ENCODE measurements at places on chromosomes 4 and X. TPM values are rescaled to one million over a fixed set of nuclear protein-coding genes. Genes with fewer than 3 reads are reported as not detected.

DNA sequence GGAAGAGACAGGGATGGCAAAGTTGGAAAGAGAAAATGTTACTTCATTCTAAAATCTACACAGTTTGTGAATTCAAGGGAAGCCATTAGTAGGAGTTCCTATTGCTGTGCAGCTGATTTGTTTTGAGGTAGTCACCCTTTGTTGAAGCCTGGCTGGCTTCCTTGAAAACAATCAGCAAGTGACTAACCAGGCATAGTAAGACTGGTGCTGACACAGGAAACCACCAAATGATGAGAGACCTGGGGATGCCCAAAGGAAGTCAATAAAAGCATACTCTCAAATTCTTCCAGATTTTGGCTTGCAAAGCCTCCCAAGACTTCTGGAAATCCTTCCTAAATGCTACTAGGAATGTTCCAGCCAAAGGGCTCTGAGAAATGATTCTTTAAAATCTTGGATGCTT is 23.9 kb upstream of the PRDM8 start:
- DNase-seq = no peak
- H3K27me3 ChIP-seq = no peaks in the 10 kb centered on the region
- no peak overlapping the region for H3K4me3 ChIP-seq
- no peaks in the 10 kb centered on the region for H3K4me1 ChIP-seq
- H3K36me3 ChIP-seq = no peaks in the 10 kb centered on the region

DNA sequence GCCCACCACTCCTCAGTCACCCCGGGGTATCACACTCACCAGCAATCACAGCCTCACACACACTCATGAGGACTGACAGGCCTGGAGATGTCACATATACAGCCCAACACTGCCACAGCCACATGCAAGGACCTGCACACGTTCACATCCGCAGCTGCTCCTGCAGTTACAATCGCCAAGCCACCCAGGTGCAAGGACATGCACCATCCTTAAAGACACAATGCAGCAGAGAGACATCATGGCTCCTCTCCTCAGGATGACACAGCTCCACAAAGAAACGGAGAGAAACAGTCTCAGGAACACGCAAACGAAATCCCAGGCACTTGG is 1.1 kb downstream of the PCSK1N start:
- peaks cover 5% of the 10 kb centered on the region for H3K4me1 ChIP-seq
- no peaks in the 10 kb centered on the region for H3K36me3 ChIP-seq
- H3K27me3 ChIP-seq = no peaks in the 10 kb centered on the region
- H3K4me3 ChIP-seq = no peak overlapping the region

GRCh38 chr4:72770708-72771107 is 201.7 kb upstream of the ADAMTS3 start:
- H3K27me3 ChIP-seq = no peaks in the 10 kb centered on the region
- no peak for DNase-seq
- no peak overlapping the region for H3K27ac ChIP-seq
- H3K4me1 ChIP-seq = peaks cover 3% of the 10 kb centered on the region
- no peak overlapping the region for H3K4me3 ChIP-seq

GRCh38 chr4:180190382-180190781 is 2052.8 kb upstream of the TENM3 start:
- H3K27me3 ChIP-seq = no peaks in the 10 kb centered on the region
- H3K36me3 ChIP-seq = no peaks in the 10 kb centered on the region
- H3K27ac ChIP-seq = no peak overlapping the region

- no peaks in the 10 kb centered on the region for H3K27me3 ChIP-seq
- no peak overlapping the region for H3K4me3 ChIP-seq
- no peaks in the 10 kb centered on the region for H3K36me3 ChIP-seq
- peaks cover 5% of the 10 kb centered on the region for H3K4me1 ChIP-seq
Observed at GRCh38 chr4:141543706-141544105, 92.7 kb upstream of the IL15 start.

GRCh38 chr4:76989391-76990061 is 40.0 kb downstream of the SEPTIN11 start:
- no peaks in the 10 kb centered on the region for H3K27me3 ChIP-seq
- H3K4me1 ChIP-seq = peaks cover 25% of the 10 kb centered on the region
- no peak for DNase-seq
- no peaks in the 10 kb centered on the region for H3K36me3 ChIP-seq

DNA sequence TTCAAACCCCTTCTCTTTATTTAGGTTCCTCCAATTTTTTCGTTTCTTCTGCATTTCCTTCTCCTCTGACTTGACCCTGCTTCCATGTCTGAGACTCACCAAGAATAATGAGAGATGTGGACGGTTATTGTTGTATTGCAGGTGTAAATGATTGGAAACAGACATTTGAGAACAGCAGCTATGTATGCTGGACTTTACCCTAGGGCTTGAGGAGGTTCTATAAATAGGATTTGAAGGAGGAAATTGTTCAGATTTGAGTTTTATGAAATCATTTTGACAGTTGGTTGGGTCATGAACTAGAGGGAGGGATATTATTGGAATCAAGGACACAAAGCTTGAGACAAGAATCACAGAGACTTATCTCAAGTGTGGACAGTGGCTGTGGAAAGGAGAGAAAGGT is 614.6 kb upstream of the CPEB2 start:
- no peaks in the 10 kb centered on the region for H3K27me3 ChIP-seq
- no peak for DNase-seq
- no peak overlapping the region for H3K27ac ChIP-seq

DNA sequence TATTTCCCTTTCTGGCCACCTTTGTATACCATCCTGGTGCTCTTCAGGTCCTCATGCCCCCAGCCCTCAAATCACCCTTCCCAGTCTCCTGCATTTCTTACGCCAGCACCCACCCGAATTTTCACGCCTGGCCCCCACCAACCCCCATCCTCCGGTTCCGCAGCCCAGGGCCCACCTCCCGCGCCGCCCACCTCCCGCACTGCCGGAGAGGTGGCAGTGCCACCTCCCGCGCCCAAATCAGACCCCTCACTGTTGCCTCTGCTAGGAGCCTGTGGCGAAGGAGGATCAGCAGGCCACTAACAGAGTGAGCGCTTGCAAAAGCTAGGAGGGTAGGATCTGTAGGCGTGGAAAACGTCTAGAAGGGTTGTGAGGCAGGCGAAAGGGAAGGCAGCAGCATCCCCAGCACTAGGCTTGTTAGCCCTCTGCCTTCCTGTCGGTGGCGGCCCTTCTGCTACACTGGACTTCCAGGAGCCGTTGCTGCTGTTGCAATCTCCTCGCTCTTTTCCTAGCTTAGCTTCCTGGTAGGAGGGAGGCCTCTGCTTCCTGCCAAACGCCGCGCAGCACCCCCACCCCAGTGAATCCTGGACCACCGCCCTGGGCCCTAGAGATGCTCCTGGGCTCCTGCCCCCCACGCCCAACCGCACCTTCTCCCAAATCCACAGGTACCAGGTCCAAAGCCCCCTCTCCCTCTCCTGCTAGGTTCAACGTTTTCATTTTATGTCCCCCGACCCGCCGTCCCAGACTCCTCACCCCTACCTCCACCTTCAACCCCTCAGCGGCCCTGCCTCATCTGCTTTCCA is 51.0 kb downstream of the SPIN2B start:
- no peak overlapping the region for H3K27ac ChIP-seq
- H3K4me3 ChIP-seq = no peak overlapping the region
- H3K4me1 ChIP-seq = no peaks in the 10 kb centered on the region
- H3K36me3 ChIP-seq = no peaks in the 10 kb centered on the region
- no peak for DNase-seq

DNA sequence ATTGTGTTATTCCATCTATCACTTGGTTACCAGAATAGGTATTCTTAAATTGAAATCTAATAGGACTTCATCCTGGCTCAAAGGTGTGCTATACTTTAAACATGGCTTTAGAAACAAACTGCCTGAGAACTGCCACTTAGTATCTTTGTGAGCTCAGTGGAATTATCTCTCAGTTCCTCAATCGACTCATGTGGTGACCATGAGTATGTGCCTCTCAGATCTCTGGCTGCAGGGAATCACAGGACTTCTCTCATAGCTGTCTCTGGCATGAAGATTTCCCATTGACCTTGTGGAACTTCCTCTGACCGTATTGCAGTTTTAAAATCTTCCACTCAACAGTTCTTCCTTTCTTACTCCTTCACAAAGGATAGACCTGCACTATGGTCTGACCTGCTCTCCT is 681.9 kb upstream of the BOD1L1 start:
- H3K4me3 ChIP-seq = no peak overlapping the region
- no peaks in the 10 kb centered on the region for H3K27me3 ChIP-seq
- H3K27ac ChIP-seq = no peak overlapping the region
- H3K4me1 ChIP-seq = no peaks in the 10 kb centered on the region

DNA sequence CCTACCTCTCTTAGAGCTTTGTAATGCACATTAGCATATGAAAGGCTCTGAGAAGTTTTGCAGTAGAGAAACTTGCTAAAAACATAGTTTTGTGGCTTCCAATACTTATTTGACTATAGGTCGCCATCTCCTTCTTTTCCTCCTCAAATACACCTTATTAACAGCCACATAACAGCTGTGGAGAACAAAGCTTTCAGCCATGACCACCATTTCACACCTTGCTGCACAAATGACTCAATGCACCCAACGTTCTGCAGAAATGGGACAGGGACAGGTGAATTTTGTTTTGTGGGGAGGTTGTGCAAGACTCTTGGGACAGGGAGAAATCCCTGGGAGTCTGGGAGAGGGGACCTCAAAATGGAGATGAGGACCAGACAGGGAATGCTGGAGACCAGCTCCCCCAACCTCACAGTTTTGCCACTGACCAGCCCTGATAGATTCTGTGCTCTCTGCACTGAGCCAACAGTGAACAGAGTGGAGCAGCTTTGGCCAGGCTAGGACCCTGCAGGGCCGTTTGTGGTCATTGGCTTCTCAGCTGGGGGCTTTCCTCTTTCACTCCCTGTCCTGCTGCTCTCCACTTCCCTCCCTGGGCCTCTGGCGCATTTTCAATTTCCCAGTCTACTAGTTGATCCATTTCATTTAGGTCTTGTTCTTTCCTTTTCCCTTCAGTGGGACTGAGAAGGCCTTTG is 16.6 kb downstream of the FRMPD3 start:
- no peaks in the 10 kb centered on the region for H3K36me3 ChIP-seq
- H3K27me3 ChIP-seq = no peaks in the 10 kb centered on the region
- no peak for DNase-seq
- H3K27ac ChIP-seq = no peak overlapping the region
- no peaks in the 10 kb centered on the region for H3K4me1 ChIP-seq
- H3K4me3 ChIP-seq = no peak overlapping the region

DNA sequence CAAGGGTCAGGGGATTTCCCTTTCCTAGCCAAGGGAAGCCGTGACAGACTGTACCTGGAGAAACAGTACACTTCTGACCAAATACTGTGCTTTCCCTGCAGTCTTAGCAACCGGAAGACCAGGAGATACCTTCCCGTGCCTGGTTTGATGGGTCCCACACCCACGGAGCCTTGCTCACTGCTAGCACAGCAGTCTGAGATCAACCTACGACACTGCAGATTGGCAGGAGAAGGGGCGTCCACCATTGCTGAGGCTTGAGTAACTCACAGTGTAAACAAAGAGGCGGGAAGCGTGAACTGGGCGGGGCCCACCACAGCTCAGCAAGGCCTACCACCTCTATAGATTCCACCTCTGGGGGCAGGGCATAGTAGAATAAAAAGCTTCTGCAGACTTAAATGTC is 48.7 kb upstream of the SRD5A3 start:
- DNase-seq = no peak
- H3K4me3 ChIP-seq = no peak overlapping the region
- H3K27me3 ChIP-seq = no peaks in the 10 kb centered on the region
- H3K4me1 ChIP-seq = no peaks in the 10 kb centered on the region

DNA sequence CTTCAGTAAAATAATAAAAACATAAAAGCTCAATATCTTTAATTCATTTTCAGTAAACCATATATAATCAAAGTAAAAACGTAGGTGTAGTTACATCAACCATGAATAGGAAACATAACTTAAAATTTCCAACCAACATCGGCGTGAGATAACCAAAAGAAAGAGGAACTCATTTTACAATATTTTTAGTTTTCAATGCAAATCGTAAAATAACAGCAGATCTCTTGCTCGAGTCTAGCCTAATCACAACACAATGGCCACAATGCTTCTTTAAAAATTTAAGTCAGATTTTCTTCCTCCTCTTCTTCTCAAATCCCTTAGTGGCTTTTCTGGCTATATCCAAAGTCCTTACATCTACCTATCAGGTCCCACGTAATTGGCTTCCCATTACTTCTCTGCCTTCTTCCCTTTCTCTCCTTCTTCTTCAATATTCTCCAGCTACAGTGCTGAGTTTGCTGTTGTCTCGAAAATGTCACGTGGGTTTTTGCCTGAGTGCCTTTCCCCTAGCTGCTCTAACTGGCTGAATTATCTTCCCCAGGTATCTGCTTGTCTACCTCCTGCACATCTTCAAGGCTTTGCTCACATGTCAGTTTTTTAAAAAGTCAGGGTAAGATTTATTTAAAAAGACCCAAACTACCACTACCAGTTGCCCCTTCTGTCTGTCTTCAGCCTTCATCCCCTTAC is 90.9 kb upstream of the BANK1 start:
- H3K36me3 ChIP-seq = no peaks in the 10 kb centered on the region
- no peaks in the 10 kb centered on the region for H3K27me3 ChIP-seq
- H3K4me1 ChIP-seq = no peaks in the 10 kb centered on the region
- H3K4me3 ChIP-seq = no peak overlapping the region

CTAG2 gene
- not detected for total RNA-seq

NUDT10 gene
- total RNA-seq = 3.8 TPM

SOX3 gene
- total RNA-seq = not detected

IL2 gene
- not detected for total RNA-seq

TEX13D gene
- not detected for total RNA-seq
